AG09319 (cell line): ENCODE measurements at places on chromosomes 2 and 18.

DNA sequence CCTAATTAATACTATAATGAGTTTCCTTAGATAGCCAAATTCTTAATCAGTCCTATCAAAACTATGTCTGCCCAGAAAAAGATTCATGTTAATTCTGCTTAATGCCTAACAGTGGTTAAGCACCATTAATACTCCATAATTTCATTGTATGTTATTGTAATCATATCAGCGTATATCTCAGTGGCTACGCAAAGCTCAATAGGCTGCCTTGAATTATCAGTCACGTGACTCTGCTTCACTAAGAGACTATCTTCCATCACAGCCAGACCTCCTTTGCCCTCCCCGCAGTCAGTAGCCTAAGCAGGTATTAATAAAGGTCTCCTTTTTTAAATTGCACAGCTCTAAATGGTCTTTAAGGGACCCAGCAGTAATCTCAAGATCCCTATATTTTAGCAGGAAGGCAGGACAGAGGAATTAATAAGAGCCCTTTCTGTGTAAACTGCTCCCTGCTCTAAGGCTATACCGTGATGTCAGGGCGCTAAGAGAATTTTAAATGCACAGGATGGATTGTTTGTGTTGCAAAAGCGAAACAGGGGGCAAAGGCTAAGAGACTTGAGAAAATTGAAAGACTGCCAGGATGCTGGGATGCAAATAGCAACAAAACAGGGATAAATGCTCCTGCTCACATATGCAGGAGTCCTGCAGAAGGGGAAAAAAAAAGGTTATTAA is 215.6 kb upstream of the POU3F3 start:
- DNase-seq = no peak

DNA sequence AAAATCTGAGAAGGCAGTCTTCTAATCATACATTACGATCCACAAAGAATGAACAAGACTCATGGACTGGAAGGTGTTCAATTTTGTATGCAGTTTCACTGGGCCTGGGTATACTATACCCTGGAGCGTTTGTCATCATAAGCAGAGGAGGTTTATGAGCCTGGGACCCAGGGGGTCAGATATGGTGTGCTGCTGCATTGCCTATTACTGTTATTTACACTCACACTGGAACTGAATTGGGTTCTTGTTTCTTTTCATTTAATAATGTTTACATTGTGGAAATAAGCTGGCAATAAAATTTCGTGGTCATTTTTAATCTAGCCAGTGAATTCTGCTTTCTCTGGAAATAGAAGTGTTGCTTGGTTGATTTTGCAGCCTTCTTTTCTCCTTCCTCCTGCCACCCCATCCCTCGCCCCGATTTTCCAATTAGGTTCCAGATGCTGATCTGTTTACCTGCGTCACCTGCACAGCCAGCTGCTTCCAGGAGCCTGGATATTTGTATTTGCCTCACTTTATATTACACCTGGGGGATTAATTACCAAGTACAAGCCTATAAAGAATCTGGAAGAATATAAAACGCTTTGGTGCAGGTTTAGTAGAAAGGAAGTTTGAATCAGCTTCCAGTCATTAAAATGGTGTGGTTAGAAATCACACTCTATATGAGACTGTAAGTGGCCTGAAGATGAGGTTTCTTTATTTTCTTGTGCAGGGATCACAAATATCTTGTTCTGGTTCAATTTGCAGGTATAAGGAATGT is 234.4 kb downstream of the SOCS6 start:
- no peak for DNase-seq

- no peak for DNase-seq
These were observed 170.7 kb downstream of the ZNF804A start for GRCh38 chr2:184769023-184769422.

GRCh38 chr2:233798335-233799086 is 20.4 kb downstream of the MROH2A start:
- DNase-seq = no peak

- no peak for DNase-seq
These were observed at the start of gene ASTL for GRCh38 chr2:96138179-96139145. TSS of gene ASTL (minus strand) at chr2:96138502. CDS start at chr2:96138436, 66 bp downstream.

GRCh38 chr2:231716666-231717280 is 8.4 kb downstream of the PTMA start:
- DNase-seq = no peak

- no peak for DNase-seq
These were observed 154.3 kb downstream of the RNF152 start for GRCh38 chr18:61738488-61738887.

DNA sequence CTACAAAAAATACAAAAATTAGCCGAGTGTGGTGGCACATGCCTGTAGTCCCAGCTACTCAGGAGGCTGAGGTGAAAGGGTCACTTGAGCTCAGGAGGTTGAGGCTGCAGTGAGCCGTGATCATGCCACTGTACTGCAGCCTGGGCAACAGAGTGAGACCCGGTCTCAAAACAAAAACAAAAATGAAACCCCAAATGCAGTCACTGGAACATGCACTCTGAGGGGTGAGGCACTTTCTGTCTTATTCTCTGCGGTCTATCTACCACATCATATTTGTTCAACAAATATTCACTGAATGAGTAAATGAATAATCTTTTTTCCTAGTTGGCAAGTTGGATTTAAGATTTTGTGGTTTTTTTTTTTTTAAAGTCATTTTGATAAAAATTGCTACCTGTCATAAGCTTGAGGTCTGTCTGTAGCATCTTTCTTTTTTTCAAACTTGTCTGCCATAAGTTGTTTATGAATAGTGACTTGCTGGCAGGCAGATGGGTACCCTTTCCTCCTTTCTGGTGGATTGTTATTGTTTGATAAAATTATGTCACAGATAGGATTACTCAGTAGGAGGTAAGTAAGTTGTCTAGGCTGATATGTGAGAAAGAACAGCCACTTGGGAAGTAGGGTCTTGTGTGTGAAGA is 11.8 kb downstream of the CHRNA1 start:
- DNase-seq = no peak

DNA sequence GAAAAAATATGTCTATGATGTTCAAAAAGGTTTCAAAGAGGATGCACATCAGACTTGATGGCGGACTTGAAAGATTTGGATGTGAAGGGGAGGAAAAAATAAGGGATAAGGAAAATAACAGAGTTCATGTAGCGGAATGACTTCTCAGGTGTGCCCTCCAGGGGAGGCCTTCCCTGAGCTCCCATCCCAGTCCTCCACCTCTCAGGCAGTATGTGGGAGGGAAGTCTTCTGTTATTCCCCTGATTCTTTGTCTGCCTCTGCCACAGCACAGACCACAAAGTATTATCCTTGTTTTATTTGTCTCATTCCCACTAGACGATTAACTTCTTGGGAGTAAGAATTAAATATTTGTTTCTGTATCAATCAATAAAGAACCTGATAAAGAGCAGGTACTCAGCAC is 17.7 kb downstream of the COL5A2 start:
- no peak for DNase-seq

GRCh38 chr18:67813380-67814028 is 297.0 kb upstream of the DSEL start:
- no peak for DNase-seq

- no peak for DNase-seq
These were observed 11.5 kb upstream of the IL1A start for GRCh38 chr2:112795774-112796173.

- DNase-seq = no peak
These were observed 241.3 kb downstream of the PAX3 start for GRCh38 chr2:222057347-222058073.

DNA sequence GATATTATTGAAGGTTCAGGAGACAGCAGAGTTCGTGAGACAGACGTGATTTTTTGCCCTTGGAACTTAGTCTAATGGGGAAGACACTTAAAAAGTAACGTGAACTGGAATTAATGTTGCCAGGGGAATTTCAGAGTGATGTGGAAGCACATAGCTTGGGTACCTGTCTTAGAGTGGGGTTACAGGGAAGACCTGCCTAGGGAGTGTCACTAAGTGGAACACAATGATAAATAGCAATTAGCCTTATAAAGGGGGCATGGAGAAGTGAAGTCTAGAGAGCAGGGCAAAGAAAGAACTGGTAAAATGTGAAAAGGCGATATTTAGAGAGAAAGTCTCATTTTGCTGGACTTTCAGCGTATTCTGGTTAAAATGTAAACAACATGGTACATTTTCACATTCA is 306.0 kb upstream of the TCF4 start:
- DNase-seq = no peak

DNA sequence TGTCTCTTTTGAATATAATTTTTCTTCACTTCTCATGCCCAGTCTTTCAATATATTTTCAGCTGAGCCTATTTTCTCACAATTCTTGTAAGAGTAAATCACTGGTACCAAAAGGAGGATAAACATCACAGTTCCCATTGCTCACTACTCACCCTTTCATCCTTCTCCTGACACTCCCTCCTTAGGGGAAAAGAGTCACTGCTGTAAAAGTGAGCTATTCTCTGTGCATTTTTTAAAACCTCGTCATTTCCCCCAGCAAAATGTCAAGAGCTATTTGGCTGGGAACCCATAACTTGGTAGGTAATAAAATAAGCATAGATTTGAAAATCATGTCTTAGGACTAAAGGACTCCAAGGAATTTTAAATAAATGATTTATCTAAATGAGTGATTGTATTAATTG is 340.1 kb upstream of the GYPC start:
- DNase-seq = no peak

GRCh38 chr2:70888366-70888922 is 47.3 kb upstream of the ATP6V1B1 start:
- no peak for DNase-seq

DNA sequence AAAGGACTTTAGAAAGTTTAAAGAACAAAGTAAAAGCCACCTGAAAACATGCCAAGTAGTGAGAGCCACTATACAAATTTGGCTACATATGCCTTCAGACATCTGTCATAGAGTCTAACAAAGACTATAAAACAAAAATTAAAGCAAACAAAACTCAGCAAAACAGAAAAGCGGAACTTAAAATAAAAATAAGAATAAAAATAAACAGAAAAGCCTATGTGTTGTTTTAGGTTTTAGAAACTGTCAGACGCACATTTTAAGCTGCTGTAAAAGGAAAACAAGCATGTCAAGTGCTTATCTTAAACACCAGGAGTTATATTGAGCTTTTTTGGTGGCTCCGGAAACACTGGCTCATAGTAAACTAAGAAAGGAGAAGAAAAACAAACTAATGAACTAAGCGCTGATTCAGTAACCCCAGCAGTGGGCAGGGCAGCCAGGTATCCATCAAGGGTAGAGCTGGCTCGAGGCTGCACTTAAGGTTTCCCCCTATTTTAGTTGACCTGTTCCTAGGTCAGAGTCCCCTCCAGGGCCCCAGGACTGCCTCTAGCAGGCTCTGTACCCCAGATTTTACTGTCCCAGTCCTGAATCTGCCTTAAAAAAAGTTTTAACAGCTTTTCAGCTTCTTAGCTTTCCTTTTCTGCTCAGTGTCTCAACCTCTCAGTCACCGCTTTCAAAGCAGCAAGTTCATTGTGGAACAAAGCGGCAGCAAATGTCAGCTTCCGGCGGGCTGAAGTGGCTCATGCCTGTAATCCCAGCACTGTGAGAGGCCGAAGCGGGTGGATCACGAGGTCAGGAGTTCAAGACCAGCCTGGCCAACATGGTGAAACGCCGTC is 15.4 kb upstream of the RMC1 start:
- DNase-seq = no peak

DNA sequence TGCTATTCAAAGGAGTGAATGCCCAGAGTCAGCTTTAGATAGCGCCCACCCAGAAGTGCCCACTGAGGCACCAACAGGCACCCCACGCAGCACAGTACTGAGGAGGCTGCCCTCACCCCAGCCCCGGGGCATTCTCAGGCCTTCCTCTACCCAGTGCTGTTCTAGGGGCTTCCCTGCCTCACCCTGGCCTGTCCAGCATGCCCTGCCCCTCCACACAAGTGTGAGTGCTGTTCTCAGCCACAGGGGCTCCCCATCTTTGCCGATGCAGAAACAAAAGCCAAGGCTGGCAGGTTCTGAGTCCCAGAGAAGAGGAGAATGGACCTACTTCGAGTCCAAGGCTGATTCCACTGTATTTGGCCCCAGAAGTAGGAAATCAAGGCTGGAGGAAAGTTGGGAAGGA is 15.8 kb downstream of the BIN1 start:
- DNase-seq = no peak

DNA sequence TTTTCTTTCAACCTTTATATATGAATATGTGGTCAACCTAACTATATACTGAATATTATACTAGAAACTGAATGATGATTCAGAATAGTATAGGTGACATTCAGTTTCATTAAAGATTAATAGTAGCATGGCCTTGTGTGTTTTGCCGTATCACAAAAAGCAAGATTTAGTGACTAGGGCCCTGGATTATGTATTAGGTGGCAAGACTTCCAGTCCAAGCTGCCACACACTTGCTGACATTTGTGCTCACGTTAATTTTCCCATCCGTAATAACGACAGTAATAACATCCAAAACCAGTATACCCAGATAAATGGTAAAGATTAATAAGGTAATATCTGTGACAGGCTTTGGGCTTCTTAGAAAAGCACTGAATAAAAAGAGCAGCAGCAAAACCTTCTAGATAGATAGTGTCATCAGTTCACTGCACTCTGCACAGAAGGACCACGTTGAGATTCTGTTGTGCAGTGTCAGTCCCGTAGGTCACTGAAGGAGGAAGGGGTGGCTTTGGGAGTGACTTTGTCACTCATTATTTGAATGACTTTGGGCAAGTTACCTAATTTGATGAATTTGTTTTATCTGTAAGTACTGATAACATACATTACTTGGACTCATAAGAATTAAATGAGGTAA is 451.7 kb downstream of the PTPRM start:
- no peak for DNase-seq

- DNase-seq = no peak
These were observed at the start of gene SH3RF3 for GRCh38 chr2:109128616-109129355. TSS of gene SH3RF3 (plus strand) at chr2:109129205.

DNA sequence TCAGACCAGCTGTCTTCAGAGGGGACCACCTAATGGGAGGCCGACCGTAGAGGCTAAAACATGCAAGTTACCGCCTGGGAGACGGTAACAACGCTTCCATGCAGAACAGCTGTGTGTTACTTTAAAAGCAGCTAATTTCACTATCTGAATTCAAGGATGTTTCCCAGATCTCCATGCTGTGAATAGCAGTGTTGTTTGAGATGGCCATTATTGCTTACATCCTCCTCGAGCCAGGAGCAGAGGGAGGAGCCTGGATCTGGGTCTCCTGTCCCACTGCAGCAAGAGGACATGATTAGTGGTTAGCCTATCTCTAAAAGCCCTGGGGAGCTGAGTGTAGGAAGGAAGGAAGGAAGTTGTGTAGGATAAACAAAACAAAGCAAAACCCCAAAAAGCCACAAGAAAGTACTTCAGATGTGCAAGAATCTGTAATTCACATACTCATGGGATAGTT is 50.9 kb downstream of the ACTR2 start:
- no peak for DNase-seq

- DNase-seq = no peak
These were observed 264.4 kb downstream of the AFF3 start for GRCh38 chr2:99877963-99878362.

- no peak for DNase-seq
These were observed 1775.5 kb upstream of the CELF4 start for GRCh38 chr18:39341129-39341528.

DNA sequence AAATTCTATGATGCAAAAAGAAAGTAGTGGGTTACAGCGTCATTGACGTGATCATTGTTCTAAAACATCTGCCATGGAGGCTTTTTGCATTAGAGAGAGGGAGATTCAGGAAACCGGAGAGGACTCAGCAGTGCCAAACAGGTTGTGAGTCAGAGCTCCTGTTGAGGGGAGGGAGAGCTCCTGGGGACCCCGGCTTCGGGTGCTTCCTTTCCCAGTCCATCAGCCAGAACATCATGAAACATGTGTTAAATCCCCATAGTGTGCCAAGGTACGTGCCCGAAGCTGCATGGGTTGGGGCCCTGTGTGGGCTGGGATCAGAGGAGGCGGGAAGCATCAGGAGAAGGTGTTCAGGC is 791 bp upstream of the CYRIA start:
- DNase-seq = no peak

GRCh38 chr2:176999301-176999700 is 213.3 kb upstream of the HNRNPA3 start:
- no peak for DNase-seq

GRCh38 chr18:365651-366050 is 97.8 kb upstream of the THOC1 start:
- DNase-seq = no peak
